ENCODE measurements at places on chromosomes 3 and 15.

GRCh38 chr3:185399737-185400667, 37.1 kb downstream of the MAP3K13 start:
- DNase-seq: peak; percentile 33

- DNase-seq: no peak
Measured at GRCh38 chr15:77002954-77003912, 8.3 kb downstream of the PSTPIP1 start.

GRCh38 chr3:58135712-58136543, 74.8 kb downstream of the DNASE1L3 start:
- DNase-seq: no peak

GRCh38 chr15:75346796-75347221, at the start of gene NEIL1:
NEIL1 (plus strand) TSS chr15:75347039; CDS start chr15:75348906, 1,867 bp downstream.
- DNase-seq: no peak

- no peak for DNase-seq
Measured at GRCh38 chr3:7112523-7113056, 251.7 kb downstream of the GRM7 start.

DNA sequence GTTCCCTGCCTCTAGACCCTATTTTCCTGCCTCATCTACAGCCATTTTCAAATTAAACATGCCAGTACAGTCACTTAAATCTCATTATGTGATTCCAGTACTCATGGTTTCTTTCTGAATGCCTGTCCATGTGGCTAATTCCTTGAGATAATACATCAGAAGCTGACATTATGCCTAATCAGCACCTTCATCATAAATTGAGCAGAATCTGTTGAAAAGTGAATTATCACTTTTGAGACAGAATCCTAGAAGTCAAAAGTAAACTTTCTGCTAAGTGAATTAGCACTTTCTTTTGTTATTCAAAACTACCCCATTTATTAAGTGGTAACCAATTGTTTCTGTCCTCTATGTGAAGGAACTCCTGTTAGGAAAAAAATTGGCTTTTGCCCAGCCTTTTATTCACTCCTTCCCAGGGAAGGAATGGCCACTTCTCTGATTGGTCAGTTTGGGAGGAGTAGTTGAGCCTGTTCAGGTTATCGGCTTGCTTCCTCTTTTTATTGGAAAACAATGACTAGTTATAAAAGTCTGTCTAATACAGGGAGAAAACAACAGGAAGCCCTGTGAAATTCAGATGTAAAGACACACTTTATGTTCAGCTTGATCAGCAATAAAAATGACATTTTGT, 40.5 kb downstream of the OSTN start:
- no peak for DNase-seq

- no peak for DNase-seq
Measured at GRCh38 chr3:152174876-152175527, 93.7 kb upstream of the MBNL1 start.
